ENCODE measurements at places on chromosomes 1 and 21.

GRCh38 chr1:156284112-156284511 lies at the start of gene TMEM79:
Gene TMEM79, plus strand, starts transcription at chr1:156284325. Its CDS starts 902 bp downstream, at chr1:156285227.
- no peak for DNase-seq

DNA sequence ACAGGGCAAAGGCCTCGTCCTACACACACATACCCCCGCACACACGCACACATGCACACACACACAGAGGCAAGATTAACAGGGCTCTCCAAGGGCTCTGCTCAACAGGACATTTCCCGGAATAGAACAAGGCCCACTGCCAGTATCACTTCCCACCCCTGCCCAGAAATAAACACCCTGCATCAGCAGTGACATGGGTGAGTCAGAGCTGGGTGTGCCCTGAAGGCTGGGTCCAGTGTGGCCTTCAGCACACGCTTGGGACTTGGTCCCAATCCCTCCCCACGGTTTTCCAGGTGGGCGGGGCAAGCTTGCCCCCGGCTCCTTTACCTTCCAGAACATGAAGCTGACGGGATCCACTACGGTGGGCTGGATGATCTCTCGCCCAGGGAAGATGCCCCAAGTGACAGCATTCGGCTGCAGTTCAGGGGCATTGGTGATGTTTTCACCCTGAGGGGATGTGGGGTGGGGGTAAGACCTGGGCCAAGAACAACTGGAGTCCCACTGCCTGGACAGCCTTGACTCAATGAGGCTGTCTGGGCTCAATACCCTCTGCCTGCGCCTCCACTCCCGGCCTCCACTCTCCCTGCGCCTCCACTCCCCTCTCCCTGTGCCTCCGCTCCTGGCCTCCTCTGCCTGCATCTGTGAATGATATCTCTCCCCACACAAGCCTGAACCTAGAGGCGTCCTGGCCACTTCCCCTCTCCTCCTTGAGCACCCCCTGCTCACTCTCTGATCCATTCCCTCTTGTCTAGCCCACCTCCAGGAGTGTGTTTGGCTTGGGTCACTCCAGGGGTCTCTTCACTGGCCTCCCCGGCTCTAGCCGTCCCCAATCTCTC lies 14.7 kb downstream of the MTHFR start:
- DNase-seq, result no peak

DNA sequence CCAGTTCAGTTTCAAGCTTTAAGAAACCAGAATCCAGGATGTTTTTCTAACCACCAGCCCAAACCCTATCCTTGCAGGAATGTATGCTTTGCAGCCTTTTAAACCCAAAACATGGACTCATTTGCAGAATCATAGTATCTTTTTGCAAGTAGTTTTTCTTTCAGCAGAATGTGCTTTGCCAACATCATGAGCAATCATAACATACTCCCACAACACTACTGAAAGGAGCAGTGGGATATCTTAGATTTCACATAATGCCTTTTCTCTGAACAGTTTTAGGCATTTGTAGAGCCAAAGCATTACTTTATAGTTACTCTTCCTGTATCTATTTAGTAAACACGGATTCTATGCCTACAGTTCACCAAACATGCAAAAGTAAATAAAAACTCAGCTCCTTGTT lies 10.0 kb upstream of the SH2D2A start:
- DNase-seq, result no peak

- no peak for DNase-seq
Measured at GRCh38 chr1:50517488-50517887, 94.2 kb upstream of the DMRTA2 start.
